ENCODE measurements at places on chromosomes 5 and 9.

DNA sequence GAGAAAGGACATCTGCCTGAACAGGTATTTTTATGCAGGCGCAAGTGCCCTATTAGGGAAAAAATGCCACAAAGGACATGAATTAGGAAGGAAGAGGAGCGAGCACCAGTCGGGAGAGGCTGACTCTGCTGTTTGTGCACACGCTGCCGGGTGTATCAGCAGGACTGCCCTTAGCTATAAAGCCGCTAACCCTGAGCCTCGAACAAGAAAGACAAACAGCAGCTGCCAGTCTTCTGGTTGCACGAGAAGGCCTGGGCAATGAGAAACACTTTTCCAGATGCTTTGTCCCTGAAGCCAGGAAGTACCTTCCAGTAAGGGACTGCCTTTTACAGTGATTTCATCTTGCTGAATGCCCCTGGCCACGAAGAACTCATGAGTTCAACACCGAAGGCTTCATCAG lies 12.6 kb downstream of the QSOX2 start:
- no peak for DNase-seq

DNA sequence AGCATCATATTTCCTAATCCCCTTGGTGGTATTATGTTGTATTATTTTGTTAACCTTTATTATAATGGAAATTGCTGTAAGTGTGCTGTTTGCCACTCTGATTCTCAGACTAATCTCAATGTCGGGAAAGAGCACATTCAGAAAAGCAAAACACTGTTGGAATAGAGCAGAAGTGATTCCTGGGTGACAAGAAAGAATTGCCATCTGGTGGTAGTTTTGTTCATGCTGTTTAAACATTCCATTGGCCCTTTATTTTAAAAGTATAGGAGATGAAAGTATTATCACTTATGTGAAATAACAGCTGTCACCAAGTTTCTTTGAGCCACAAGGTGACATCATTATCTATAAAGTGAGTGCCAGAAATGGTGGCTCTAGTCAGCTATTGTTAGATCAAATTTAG lies 301.3 kb upstream of the SGCD start:
- DNase-seq = no peak

GRCh38 chr5:66713998-66714397 lies 117.8 kb downstream of the MAST4 start:
- no peak for DNase-seq

GRCh38 chr9:93900971-93901861 lies 53.9 kb downstream of the BARX1 start:
- DNase-seq = no peak

GRCh38 chr5:1633605-1634336 lies 110.0 kb upstream of the LPCAT1 start:
- DNase-seq = peak; percentile 72

DNA sequence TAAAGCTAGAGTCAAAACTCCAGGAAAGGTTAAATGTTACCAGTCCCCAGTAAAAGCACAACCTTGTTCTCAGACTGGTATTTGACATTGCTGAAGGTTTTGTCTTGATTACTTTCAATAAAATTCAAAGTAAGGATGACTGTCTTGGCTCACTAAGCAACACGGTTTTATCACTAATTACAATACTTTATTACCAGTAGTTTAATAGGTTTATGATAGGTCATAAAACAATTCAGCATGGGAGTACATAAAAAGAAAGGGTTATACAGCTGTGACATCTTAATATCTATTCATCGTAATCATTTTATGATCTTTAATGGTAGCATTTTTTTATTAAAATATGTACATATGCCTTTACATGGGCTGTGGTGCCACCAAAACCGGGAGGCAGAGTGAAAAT lies 370.7 kb upstream of the IRX2 start:
- DNase-seq = no peak

DNA sequence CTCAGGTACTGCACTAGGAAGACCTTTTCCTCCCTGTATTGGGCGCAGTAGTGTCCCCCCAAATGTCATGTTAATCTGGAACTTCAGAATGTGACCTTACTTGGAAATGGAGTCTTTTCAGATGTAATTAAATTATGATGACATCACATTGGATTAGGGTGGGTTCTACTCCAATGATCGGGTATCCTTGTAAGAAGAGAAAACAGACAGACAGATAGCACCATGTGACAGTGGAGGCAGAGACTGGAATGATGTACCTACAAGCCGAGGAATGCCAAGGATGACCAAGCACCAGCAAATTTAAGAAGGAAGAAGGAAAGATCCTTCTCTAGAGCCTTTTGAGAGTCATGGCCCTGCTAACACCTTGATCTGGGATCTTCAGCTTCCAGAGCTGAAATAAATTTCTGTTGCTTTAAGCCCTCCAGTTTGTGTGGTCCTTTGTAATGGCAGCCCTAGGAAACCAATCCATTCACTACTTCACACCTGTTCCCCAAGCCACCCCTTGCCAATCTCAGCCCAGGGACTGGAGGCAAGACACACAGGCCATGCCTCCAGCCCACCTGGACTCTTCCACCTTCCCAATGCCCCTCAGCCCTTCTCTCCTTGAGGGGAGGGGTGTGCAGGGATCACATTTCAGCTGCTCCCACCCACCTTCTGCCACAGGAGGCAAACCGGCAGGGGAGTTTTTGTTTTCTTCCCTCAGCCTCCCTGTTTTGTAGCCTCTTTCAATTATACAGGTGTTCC lies 1.6 kb downstream of the CCNJL start:
- no peak for DNase-seq

- DNase-seq = no peak
These were observed 30.9 kb downstream of the GSN start for GRCh38 chr9:121298689-121299466.

- no peak for DNase-seq
These were observed 1348.7 kb upstream of the C9orf72 start for GRCh38 chr9:28921857-28922500.

- DNase-seq = no peak
These were observed 68.4 kb downstream of the ANKRD33B start for GRCh38 chr5:10632110-10632761.

DNA sequence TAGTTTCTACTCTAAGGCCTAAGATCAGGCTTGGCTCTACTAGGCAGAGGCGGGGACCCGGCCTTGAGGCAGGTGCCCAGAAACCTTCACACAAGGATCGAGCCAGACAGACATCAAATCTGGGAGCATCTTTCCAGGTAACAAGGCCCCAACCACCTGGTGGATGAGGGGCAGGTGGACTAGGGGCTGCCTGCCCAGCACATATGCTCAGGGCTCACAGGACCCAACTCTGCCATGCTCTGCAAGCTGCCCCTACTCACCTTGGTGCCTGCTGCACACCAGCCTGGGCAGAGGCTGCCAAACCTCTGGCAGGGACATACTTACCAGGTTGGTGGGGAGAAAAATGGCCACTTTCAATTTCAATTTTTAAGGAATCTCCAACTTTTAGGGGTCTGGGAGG lies 2.2 kb upstream of the ZNF618 start:
- DNase-seq = no peak

DNA sequence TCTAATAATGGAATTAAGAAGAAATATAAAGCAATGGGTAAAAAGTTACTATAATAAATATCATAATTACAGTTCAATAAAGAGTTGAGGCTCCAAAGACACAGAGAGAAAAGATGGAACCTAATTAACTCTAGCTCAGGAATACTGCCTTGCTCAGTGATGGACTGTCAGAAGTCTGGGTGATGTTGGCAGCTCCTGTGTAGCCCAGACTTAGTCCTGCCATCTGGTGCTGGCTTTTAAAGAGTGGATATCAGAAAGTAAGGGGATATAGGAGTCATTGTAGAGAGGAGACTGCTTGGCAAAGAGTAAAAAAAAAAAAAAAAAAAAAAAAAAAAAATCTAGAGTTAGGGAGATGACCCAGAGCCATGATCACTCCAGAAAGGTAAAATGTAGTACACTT lies 551.9 kb upstream of the DMAC1 start:
- DNase-seq = no peak

DNA sequence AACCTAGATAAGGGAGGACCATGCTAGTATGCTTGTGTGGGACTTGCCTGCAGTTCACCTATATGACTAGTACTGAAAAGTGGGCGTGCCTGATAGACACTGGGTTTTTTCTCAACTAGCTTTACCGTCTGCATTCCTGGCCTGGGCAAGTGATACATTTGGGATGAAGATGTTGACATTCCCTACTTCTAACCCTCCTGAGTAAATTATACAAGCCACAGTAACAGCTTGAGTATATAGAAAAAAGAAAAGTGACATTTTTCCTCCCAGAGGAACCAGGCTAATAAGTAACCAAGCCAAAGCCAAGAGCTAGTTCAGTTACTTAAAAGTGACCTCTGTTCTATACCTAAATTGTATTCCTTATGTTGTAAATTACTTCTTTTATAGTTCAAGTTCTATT lies 153.8 kb upstream of the CYLC2 start:
- no peak for DNase-seq

- DNase-seq = no peak
These were observed 6.6 kb upstream of the PCSK1 start for GRCh38 chr5:96439477-96440184.

GRCh38 chr9:20940447-20941173 lies 90.8 kb downstream of the HACD4 start:
- no peak for DNase-seq

DNA sequence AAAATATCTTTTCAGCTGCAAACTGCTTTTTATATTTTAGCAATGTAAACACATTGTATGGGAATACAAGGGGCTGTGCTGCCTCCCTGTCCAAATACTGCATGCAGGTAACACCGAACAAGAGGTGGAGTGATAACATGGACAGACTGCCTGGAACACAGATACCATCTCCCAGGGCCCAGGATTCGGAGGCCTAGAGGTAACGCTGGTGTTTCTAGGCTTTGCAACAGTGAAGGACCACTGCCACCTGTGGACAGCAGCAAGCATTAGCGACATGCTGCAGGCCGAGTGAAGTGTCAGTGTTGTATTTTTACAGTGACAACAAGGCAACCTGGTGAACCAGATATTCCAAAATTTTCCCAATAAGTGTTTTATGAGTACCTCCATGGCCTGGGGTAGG lies 379.1 kb downstream of the DMRT2 start:
- no peak for DNase-seq

DNA sequence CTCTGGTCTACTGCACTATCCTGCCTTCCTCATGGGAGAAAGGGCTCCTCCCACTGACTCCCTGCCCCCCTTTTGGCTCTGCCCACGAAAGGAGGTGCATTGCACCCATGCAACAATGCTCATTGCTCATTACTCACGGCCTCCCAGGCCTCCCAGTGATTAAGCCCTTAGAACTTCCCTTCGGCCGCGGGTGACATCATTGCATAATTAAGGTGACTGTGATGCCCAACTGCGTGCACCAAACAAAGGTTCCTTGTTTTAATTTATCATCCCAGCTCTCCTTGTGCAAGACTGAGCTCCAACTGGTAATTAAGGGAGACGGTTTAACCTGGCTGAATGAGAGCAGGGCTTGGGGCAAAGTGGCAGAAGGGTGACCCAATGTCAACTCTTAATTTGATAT lies 180.4 kb downstream of the GAS1 start:
- no peak for DNase-seq

GRCh38 chr5:41871852-41872251 lies 1.6 kb upstream of the OXCT1 start:
- DNase-seq = no peak
